ENCODE measurements at places on chromosomes 2 and 18.

DNA sequence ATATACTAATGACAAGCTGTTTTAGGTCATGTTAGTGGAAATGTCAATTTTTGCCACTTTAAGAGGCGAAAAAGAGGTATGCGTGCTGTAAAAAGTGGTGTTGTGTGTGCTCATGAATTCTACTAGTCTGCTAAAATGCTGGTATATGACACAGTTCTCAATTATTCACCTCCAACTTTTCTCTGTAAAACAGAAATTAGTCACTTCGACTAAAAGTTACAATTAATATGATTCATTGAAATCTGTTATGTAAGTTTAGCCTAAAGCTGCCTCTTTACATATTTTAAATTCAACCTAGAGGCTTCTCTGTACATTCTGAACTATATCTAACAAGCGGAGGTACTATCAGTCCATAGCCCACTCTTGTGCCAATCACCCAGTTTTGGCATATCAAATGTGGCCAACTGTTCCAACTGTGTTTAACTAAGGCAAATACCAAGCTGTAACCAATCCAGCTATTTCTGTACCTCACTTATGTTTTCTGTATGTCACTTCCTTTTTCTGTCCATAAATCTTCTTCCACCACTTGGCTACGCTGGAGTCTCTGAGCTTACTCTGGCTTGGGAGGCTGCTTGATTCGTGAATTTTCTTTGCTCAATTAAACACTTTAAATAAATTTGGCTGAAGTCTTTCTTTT is 20.8 kb downstream of the BAZ2B start:
- DNase-seq = no peak

DNA sequence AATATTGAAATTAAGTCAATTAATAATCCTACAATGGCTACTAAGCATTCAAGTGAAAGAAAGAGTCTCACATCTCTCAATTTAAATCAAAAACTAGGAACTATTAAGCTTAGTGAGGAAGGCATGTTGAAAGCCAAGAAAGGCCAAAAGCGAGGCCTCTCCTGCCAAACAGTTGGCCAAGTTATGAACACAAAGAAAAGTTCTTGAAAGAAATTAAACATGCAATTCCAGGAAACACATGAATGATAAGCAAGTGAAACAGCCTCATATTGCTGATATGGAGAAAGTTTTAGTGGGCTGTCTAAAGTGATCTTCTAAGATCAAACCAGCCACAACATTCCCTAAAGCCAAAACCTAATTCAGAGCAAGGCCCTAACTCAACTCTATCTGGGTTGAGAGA is 11.8 kb downstream of the RDH14 start:
- no peak for DNase-seq

DNA sequence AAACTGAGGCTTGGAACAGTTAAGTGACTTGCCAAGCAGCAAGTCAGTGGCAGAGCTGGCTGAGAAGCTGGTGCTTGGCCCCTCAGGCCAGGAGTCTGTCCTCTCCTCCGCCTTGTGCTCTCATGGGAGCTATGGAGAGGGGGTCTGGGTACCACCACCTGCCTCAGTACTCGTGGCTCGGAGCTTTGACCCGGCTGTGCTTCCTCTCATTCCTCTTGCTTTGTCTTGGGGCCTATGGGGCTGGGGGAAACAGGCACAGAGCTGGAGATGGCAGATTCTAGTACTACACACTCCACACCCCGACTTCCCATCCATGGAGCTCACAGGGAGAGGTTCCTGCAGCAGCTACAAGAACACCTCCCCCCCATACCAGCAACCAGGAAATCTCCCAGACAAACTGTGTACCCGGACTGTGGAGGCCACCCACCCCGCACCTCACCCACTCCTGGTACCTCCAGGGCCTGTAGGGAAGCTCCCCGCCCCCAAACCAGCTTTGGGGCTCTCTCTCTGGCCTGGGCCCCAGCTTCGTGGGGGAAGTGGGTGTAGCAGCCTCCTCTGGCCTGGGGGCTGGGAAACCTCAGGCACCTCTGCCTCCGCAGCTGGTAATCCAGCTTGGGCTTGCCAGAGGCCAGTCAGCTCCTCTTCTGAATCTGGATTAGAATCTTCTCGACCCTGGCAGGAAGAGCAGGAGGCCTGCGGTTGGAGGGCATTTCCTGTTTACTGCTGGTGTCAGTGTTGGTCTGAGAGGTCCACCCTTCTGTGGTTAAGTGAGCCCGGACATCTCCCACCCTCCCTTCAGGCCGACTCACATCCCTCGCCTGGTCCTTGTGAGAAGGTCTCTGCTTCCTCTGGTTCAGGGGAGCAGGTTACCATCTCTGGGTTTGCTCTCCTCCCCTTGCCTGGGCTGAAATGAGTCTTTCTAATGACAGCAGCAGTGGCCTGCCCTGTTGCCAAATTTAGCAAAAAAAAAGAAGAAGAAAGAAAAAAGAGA is 22.3 kb upstream of the RHOB start:
- no peak for DNase-seq

DNA sequence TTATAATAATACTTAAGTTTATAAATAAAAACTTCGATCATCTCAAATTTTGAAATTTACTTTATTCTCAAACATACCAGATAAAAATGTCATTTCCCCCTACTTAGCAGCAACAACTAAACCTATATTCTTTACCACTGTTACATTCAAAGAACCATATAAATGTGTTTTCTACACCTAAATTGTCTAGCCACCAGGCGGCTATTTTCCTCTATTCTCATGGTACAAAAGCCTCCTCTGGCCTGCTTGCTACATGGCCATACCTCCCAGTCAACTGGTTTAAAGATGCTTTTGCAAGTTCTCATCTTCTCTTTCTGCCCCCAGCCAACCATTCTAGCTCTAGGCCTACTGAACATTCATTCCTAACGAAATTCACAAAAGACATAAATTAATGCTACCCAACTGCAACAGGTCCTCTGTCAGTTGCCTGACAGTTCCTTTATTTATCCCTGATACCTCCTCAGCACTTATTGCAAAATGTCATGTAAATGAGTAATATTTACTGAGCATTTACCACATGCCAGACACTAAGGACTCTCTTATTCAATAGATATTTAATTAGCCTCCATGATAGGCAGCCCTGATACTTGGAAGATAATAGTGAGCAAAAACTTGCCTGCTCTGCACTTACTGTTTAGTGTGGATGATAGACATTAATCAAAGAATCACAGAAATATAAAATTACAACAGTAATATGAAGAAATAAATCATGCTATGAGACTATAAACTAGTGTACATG is 5.0 kb downstream of the C1D start:
- DNase-seq = no peak

DNA sequence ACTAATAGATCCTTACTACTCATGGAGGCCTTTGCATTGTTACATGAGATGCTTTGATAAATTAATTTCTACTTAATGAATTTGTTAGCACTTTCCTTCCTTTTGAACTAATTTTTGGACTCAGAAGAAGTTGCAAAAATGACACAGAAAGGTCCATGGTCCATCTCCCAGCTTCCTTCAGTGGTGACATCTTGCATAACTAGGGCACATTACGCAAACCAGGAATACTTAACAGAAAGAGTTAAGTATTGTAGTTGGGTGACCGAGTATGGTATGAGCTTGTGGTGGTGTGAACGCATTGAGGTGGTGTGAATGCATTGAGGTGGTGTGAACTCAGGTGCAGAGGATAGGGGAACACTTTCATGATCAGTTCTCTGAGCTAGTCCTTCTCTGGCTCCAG is 151.1 kb upstream of the TWIST2 start:
- DNase-seq = no peak

DNA sequence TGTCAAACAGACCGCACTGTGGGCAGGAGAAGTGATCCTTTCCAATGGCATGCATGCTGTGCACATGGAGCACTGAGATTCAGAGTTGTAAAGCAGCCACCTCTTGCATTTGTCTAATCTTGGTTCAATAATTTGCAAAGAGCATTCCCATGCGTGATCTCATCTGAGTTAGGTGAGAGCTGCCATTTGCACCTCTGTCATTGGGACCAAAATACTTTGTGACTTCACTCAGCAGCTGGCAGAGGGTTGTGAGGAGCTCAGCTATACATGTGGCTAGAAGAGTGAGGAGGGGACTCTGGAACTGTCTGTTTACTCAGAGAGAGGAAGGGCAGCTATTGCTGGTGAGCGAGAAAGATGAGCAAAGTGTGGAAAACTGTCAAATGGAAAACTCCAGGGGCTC is 265.1 kb upstream of the TNP1 start:
- no peak for DNase-seq

GRCh38 chr2:120253021-120253882 is 600 bp downstream of the RALB start:
- DNase-seq = peak; percentile 83

DNA sequence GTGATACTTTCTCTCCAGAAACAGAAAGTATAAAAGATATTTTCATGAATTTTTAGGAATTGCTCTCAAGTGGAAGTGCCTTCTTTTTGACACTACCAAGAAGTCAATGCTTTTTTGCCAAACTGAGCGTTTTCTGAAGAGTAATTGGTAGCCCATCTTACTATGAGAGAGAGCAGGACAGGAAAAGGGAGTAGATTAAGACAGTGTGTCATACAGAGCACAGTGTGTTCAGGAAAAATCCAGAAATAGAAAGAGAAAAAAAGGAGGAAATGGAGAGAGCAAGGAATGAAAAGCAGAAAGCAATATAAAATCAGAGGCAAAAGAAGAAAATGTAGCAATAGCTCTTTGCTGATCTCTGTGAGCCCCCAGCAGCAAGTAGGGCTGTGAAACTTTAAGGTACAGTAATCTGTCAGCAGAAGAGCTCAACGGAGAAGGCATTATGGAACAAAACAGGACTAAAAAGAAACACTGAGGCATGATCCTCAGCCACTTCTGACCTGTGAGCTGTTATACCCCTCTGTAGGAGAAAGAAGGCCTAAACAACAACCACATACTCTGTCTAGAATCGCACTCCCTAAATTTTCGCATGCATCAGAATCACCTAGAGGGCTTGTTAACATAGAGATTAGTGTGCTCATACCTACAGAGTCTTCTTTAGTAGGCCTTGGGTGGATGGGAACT is 15.0 kb upstream of the PGAP1 start:
- no peak for DNase-seq

DNA sequence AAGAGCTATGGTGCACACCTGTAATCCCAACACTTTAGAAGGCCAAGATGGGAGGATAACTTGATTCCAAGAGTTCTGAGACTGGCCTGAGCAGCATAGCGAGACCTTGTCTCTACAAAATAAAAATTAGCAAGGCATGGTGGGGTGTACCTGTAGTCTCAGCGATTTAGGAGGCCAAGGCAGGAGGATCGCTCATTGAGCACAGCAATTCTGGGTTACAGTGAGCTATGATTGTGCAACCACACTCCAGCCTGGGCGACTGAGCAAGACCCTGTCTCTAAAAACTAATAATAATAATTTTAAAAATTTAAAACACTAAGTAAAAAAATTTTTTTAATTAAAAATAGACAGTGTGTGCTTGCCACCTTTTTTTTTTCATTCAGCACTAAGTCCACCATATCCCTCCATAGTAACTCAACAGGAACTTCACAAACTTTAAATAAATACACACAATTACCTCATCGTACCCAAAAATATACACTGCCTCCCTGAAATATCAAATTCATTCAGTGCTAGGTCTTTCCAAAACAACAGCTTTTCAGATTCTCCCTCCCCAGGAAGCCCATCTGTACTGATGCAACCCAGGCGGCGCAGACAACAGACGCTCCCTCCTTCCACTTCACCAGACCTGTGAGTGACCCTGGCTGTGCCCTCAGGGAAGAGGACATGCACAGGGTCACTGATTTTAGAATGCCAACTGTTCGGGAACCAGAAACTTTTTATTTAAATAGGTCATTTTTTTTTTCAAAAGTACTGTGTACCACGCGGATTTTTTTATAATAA is 29.6 kb downstream of the FAM168B start:
- DNase-seq = no peak

DNA sequence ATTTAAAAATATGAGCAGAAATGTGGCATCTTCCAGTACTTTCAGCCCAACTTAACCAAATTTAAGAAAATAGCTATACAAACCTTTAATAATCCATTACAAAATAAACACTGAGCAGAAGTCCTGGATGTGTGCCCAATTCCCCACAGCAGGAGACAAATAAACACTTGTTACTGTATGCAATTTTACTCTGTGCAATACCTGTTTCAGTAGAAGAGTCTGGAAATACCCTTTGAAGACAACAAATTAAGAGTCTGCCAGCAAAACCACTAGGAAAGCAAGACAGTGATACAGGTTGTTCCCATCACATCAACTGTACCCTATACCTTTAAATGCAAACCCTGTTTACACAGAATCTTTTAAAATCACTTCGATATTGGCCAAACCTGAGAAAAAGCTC is 41.4 kb upstream of the RNU4ATAC start:
- DNase-seq = no peak

DNA sequence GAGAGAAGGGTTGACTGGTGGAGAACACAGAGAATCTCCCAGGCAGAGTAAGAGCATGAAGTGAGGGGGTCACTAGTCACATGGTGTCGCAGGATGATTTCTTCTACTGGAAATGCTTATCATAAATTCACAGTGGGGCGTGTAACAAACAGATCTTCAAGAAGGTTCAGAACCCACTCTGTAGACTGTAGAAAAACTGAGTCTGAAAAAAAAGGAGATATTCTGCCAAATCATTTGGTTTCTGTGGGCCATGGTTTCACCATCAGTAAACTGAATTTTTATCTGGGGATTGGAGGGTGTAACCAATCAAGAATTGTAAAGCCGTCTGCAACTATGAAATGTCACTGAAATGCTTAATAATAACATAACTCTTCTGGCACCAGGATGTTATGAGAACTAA is 15.0 kb downstream of the TPGS2 start:
- DNase-seq = no peak

GRCh38 chr2:204931562-204931961 is 386.3 kb downstream of the PARD3B start:
- no peak for DNase-seq

GRCh38 chr2:98519851-98520250 is 75.2 kb downstream of the INPP4A start:
- DNase-seq = no peak

GRCh38 chr2:7438855-7439254 is 521.6 kb downstream of the RNF144A start:
- DNase-seq = no peak

DNA sequence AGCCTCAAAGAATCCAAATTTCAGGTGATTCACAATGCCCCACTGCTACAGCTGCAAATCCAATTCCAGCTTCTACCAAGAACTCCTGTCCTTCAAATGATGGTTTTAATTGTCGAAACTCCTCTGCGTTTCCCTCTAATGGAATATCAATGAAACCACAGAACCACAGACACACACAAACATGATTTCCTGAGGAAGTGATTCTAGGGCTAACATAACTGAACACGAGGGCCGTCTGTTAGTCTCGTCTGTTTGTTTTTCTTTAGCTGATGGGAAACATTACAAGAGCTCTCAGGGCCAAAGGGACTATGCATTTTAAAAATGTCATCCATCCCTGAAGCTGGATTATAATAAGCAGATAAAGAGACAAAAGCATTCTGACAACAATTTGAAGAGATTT is 59.4 kb downstream of the RNF152 start:
- DNase-seq = no peak

- DNase-seq = no peak
Observed at GRCh38 chr18:62989195-62989594, 273.9 kb downstream of the PHLPP1 start.

DNA sequence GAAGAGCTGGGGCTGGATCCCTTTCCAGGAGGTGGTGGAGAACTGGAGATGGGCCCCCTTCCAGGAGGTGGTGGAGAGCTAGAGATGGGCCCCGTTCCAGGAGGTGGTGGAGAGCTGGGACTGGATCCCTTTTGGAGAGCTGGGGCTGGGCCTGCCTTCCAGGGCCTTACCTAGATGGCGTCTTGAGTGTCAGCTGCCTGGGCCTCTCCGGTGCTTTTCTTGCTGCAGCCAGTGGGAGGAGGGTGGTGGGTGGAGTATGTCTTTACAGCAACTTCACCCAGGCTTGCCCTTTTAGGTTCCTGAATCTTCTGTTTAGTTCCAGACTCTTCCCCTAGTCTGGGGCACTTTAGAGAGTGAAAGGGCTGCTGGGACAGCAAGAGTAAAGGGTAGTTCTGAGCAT is 19.1 kb upstream of the TXNDC2 start:
- no peak for DNase-seq

All from type B pancreatic cell (in vitro differentiated cells).